ENCODE measurements at places on chromosomes 5 and 9.

- DNase-seq = no peak
Measured at GRCh38 chr5:65324226-65324625, 157.5 kb downstream of the ADAMTS6 start.

DNA sequence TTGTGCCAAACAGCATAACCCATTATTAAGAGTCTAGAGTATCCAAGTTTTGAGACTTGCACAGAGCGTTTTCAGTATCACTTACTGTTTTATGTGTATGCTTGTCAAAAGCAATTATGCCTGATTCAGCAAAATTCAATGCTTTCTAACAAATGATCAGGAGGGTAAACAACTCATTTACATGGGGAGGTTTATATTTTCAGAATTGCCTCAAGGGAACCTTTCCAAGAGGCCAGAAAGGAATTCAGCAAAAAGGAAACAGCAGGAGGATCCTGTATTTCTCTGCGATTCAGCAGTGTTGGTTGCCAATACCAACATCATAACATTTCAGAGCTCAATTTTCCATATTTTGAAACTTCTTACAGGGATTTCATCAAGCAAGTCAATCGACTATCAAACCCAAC is 69.3 kb upstream of the DAB2 start:
- no peak for DNase-seq

DNA sequence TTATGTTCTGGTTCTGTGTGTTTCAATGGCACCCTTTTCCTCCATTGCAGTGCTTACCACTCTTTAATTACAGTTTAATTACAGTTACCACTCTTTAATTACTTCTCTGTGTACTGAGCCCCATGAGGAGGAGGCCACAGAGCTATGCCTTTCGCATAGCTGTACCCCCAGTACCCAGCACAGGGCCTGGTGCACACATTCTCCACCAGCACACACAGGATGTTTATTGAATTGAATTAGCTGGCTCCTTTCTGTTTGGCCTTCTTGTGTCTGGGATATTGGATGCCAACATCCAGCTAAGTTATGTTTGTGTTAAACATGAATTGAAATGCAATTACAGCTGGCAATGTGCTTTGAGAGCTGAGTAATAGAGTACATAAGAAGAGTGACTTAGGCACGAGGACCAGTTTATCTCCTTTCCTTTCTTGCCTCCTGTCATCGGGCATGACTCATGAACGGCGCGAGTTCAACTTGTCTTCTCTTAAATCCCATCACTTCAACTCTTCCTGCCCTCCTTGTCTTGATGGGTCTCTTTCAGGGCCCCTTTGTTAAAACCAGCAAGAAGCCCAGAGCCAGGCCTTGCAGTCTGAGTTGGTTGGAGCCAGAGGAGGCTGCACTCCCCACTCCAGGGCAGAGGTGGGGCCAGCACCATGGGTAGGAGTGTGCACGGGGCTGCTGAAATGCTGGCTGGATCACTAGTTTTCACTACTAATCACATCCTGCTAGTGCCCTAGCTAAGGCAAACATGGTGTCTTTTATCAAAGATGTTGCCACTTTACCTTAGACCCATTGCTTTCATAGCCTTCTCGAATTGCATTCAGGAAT is 37.4 kb downstream of the MVB12B start:
- no peak for DNase-seq

DNA sequence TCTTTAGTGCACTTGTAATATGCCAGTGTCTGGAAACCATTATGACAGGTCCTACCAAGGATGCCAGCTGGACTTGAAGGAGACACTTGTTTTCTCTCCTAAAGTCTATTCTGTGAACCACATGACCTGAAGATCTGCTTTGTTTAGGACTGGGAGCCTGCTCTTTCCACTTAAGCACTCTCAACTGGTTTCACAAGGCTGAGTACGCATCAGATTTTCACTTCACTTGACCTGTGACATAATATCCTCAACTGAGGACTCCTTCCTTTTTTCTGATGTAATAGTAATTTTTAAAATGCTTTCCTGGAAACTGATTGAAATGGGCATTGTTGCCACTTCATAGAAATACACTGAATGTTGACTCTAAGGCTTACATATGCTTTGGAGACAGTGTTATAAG is 52.2 kb downstream of the PDE8B start:
- DNase-seq = no peak

DNA sequence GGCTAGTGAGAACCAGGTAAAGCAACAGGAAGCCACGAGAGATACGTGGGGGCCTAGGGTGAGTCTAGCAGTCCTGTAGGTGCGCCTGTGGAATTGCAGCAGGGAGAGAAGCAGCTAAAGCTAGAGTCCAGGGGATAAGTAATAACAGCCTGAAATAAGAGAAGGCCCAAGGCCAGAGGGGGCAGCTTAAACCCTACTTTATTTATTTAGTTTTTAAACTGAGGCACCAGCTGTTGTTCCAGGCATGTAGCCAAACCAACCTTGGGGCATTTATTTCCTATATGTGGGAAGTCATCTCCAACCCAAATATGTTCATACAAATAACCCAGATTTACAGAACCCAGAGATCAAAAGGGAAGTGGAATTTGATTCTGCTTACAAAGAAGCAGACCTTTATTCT is 93.5 kb downstream of the GLDC start:
- DNase-seq = peak; percentile 18

- no peak for DNase-seq
Measured at GRCh38 chr9:97487861-97488260, 13.6 kb upstream of the TMOD1 start.

DNA sequence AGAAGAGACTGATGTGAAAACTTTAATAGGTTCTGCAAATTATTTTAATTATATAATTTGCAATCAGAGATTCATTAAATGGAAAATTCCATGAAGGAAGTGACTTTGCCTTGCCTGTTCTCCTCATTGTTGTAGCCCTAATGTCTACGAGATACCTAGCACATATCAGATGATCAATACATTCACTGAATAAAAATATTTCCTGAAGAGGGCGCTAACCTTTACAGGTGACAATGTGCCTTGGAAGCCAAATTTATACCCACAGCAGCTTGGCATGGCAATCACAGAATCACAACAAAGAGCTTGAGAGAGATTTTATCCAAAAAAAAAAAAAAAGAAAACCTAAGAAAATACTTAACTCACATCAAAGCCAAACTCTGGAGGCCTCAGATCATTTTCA is 17.4 kb downstream of the HAUS6 start:
- DNase-seq = peak; percentile 3

- DNase-seq = no peak
Measured at GRCh38 chr9:70420441-70421271, 6.2 kb upstream of the KLF9 start.

- DNase-seq = no peak
Measured at GRCh38 chr5:35393901-35394300, 163.6 kb upstream of the PRLR start.

- no peak for DNase-seq
Measured at GRCh38 chr5:178246624-178247279, 14.2 kb upstream of the PHYKPL start.

GRCh38 chr9:87656485-87656884 is 69.4 kb upstream of the CTSL start:
- DNase-seq = peak; percentile 18

DNA sequence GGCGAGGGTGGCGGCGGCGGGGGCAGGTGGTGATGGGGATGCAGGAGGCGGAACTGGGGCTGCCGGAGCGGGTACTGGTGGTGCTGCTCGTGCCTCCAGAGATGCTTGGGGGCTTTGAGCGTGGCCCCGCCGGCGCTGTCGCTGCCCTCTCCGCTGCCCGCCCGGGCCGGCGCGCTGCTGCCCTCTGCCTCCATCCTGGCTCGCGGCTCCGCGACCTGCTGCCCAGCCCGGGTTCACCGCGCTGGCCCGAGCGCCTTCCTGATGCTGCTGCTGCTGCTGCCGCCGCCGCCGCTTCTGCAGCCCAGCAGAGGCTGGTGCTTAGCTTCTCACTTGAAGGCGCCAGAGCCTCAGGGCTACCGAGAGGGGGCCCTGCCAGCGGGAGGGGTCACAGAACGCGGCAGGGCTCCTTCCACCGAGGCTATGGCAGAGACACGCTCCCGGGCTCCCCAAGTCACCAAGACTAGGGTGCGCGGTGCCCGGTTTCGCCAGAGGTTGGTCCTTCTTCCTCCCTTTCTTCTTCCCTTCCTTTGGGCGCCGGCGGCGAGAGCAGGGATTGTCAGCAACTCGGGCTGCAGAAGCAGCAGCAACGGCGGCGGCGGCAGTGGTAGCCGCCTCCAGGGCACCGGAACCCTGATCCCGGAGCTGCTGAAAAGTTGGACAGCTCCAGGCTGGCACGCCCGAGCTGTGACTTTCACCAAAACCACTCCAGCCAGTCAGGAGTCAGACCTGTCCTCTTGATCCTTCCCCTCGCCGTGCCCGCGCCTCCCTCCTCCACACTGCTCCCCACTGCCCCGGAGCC is at the start of gene PDE4D:
TSS of gene PDE4D (minus strand) at position 298 of the 799 bp plus-strand sequence.
- peak; percentile 12 for DNase-seq

DNA sequence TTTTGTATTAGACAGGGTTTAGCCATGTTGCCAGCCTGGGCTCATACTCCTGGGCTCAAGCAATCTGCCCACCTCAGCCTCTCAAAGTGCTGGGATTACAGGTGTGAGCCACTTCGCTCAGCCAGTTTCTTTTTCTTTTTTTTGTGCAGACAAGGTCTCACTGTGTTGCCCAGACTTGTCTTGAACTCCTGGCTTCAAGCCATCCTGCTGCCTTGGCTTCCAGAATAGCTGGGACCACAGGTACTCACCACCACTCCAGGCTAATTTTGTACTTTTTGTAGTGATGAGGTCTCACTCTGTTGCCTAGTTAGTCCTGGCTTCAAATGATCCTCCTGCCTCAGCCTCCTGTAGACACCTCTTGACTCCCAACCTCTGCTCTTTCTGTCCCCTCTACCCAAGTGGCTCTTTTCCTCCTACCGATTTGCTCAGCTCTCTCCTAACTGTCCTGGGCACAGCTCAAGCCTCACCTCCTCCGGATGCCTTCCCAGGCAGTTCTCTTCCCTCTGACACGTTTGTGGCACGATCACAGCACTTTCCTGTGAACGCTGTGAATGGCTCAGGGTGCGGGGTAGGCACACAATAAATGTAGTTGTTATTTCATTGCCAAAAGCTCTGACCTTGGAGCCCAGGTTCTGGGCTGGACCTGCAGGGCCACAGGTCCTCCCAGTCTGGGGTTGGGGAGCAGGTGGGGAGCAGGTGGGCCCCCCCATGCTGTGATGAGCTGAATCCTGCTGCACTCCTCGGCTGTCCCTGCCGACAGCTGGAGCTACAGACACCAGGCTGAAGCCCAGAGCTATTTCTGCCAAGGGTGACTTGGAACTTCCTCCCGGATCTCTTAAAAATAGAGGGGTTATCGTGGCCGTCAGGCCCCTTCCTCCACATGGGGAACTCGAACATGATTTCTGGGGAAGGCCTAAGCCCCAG is 23.9 kb downstream of the GFI1B start:
- no peak for DNase-seq

DNA sequence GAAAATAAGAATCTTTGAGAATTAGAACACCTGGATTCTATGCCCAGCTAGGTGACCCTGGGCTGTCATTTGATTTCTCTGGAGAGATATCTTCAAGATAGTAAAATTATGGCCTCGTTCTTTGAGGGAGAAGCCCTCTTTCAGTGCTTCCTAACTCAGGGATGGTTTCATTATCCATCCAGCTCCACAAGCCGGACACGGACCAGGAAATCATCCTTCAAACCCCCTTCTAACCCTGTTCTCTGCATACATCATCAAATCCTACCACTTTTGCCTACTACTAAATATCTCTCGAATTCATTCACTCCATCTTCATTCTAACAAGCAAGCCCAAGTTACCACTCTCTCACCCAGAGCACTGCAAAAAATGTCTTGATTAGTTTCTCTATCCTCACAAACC is 57.2 kb downstream of the MAPKAP1 start:
- DNase-seq = no peak

- no peak for DNase-seq
Measured at GRCh38 chr9:2013743-2014475, 1.2 kb upstream of the SMARCA2 start.

- DNase-seq = no peak
Measured at GRCh38 chr9:93187047-93187446, 3.1 kb downstream of the WNK2 start.

DNA sequence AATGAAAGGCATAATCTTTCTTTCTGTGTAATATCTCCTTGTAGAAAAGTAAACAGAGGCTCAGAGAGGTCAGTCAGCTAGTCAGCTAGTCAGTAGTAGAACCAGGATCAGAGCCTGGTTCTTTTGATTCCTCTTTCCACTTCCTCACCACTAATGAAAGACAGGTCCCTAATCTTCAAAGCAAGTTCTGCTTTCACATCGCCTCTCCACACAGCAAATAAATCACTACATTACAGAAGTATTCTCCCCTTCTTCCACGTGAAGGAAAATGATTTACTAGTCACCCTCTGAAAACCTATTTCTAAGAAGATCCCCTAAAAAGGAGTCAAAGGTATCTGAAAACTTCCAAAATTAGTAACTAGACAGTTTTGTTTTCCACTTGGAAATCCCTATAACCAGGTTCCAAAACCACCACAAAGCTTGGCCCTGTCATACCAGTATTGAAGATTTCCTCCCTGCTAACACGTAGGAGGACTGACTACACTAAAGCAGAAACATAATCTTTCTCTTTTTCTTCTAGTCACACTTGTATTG is 140.5 kb upstream of the TARS1 start:
- DNase-seq = no peak

GRCh38 chr9:99335280-99335679 is 113.2 kb downstream of the SEC61B start:
- DNase-seq = no peak

GRCh38 chr5:90264689-90265544 is 144.6 kb downstream of the CETN3 start:
- peak; percentile 43 for DNase-seq

- no peak for DNase-seq
Measured at GRCh38 chr5:18158166-18158565, 523.9 kb downstream of the TAF11L14 start.

GRCh38 chr5:134184155-134185135 is 7.7 kb upstream of the SKP1 start:
- DNase-seq = no peak

DNA sequence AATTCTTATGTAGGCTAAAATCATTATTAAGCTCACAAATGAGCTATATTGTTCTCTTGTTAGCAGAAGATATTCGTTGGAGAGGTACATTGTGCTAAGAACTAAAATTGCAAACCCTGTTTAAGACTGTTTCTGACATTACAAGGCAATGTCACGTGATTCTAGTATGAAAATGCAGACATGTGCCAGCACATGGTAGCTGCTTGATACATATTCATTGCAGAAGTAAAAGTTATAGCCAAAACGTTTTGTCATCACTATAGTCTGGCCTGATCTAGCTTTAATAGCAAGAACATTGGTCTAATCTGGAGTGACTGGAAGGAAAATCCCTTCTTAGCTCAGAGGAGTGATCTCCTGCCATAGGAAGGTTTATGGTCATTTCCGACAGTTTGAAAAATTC is 144.7 kb downstream of the CFAP90 start:
- DNase-seq = no peak

DNA sequence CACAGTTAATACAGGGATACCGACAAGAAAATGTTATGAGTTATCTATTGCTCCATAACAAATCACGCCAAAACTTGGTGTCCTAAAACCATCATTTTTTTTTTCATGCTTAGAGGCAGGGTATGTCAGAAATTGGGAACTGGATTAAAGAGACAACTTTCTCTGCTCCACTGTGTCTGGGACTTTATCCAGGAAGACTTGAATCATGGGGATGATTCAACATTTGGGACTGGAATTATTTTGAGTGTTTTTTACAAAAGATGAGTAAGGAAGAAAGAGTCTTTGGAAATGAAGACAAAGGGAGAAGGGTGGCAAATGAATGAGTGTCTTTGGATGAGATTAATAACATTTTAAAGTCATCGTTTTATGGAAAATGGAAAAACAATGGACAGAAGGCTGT is 1883.7 kb upstream of the C9orf72 start:
- no peak for DNase-seq

- DNase-seq = no peak
Measured at GRCh38 chr5:1967736-1968135, 85.0 kb upstream of the IRX4 start.

- no peak for DNase-seq
Measured at GRCh38 chr5:124741711-124742496, 4.5 kb downstream of the ZNF608 start.

Measured in amniotic stem cell (primary cell).